ENCODE measurements at places on chromosomes 2 and 18.

GRCh38 chr2:46227674-46228289 lies 69.4 kb upstream of the EPAS1 start:
- no peak for DNase-seq

- DNase-seq, result no peak
Measured at GRCh38 chr2:214492152-214492551, 81.3 kb downstream of the VWC2L start.

DNA sequence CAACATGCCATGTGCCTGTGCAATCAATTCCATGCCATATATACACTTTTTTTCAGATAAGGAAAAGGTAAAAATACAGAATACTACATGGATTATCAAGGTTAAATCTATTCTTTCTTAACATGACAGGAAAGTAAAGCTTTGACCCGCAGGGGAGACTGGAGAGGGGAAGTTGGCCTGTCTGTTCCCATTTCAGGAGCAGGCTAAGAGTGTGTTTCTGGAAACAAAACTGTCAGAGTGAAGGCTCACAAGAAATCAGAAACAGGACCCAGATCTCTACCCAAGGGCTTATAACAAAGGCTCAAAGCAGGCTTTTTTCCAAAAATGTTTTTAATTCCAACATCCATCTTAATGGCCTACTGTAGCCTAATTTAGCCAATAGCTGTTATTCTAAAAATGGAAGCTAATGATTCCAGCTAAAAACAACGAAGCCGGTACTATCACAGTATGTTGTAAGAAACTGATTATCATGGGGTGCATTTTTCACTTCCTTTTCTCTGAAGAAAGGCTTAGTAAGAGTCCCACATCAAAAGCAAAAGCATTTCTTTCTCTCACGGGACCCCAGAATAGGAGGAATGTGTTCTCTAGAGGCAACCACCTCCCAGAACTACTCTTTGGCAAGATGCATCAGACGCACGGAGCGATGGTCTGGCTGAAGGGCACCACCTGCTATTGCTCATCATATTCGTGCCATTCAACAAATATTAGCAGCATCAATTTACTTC lies 41.4 kb downstream of the FECH start:
- no peak for DNase-seq

DNA sequence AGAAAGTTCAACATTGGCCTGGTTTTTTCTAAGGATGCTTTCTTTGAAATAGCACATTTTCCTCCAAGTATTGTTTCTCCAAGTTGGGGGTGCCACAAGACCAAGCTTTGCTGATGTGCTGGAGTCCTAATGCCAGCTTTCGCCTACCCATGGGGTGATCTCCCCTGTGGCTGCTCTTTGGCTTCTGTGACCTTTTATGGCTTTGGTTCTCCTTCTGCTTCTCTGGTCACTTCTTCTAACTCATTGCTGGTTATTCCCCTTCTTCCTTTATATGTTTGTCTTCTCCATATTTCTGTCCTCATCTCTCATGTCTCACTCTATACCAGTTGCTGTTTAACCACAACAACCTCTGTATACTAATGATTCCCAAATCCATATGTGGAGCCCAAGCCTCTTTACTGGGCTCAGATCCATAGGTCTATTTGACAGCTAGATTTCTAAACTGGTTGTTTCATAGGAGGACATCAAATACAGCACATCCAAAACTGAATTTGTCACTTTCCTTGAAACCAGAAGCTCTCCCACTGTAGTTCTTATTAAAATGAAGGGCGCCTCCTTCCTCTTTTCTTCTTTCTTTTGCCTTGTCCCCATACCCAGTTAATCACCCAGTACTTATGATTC lies 23.1 kb downstream of the APOB start:
- DNase-seq, result no peak

DNA sequence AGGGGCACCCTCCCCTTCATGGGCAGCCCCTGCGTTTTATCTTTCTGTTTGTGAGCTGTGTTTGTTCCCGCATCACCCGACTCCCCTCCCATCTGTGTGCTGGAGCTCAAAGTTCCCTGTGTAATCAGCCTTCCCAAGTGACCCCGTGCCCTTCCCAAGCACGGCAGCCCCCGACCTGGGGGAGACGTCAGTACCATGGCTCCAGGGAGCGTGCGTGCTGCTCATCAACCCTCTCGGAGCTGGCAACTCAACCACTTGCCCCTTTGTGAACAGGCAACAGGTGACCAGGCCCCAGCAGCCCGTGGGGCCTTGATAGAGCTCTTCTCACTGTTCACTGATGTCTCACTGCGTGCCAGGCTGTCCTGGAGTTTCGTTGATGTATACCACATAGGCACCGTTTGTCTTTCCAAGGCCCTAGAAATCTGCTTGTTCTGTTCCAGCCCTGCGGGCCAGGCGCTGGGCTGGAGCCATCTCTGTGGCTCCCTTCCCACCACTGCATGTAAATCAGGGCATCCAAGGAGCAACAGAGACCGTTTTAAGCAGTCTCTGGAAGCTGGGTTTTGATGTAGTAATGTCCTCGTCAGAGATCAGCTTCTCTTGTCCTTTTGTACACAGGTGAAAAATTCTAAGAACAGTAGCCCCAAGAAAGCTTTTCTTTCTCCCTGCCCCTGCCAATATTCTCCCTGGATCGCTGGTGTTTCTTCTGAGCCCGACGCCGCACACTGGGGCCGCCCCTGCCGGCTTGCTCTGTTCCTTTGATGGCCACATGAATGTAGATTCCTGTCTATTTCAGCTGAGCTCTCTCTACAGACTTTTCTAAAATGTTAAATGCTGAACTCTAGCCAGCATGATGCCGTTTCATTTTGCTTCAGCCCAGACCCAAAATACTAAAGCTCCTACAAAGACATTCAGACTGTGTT lies 107.0 kb upstream of the PTPRM start:
- no peak for DNase-seq

- no peak for DNase-seq
Measured at GRCh38 chr2:133579274-133579673, 11.0 kb upstream of the NCKAP5 start.

DNA sequence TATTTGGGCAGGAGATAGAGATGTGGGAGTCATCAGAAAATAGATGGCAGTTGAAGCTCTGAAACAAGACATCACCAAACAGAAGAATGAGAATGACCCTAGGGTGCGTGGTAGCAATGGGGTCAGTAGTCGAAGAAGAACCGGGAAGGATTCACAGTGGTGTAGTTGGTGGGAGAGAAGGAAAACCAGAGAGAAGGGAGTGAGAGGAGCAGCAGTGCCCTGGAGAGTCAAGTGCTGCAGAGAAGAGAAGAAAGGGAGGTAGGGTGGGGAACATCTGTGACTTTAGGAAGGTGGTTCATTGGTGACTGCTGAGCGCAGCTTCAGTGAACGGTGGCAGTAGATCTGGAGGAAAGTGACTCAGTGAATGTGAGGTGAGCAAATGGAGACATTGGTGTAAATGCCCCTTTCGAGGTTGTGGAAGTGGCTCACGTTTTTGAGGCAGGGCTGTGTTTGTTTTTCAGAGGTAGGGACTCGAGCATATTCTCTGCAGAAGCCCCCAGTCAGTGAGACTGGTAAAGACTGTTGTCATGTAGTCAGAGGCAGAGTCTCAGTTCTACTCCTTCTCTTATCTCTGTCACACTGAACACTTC lies 36.4 kb downstream of the CDC42EP3 start:
- DNase-seq, result no peak

- no peak for DNase-seq
Measured at GRCh38 chr18:79629606-79630005, 50.0 kb upstream of the CTDP1 start.

Data from activated CD4-positive, CD25-positive, alpha-beta regulatory T cell (primary cell).